ENCODE measurements at places on chromosomes 1 and 21.
A peak's percentile ranks its signal among the peaks of the same experiment; 100 is the strongest.

DNA sequence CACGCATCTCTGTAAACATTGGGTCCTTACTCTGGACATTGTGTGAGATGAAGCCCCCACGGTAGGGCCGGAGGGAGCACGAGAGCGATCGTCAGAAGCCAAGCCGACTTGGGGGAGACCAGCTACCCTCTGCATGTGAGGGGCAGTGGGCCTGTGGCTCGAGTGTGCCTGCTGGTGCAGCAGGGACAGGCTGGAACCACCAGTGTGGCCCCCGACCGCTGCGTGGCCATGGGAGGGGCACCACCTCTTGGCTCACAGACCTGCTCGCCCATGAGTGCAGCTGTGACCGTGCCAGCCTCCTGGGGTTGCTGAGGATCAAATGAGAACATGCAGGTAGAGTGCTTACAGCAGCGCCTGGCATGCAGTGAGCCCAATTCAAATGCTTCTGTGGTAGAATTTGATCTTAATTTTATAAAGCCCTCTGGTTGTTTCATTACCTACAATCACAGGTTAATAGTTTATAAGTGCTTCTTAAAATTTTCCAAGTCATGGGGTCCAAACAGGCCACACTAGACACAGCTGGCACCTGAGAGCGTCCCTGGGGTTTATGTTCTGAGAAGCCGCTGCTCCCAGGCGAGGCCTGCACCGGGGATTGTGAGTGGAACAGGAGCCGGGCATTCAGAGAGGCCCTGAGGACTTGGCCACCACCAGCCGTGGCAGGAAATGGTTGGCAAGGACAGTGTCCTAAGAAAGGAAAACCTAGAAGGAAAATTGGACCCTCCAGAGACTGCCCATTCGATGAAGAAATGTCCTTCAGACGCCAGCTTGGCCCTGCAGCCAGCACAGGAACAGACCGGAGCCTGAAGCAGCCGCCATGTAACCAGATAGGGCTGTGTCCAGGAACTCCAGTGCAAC is 22.6 kb upstream of the ADARB1 start:
- no peaks in the 10 kb centered on the region for H3K27me3 ChIP-seq
- H3K4me1 ChIP-seq: no peaks in the 10 kb centered on the region
- DNase-seq: no peak
- H3K27ac ChIP-seq: no peak overlapping the region
- no peaks in the 10 kb centered on the region for H3K36me3 ChIP-seq

GRCh38 chr1:17281775-17282181 is 26.2 kb upstream of the PADI4 start:
- H3K4me1 ChIP-seq: no peaks in the 10 kb centered on the region
- no peak overlapping the region for H3K4me3 ChIP-seq
- H3K27ac ChIP-seq: no peak overlapping the region
- H3K27me3 ChIP-seq: no peaks in the 10 kb centered on the region
- no peaks in the 10 kb centered on the region for H3K36me3 ChIP-seq

DNA sequence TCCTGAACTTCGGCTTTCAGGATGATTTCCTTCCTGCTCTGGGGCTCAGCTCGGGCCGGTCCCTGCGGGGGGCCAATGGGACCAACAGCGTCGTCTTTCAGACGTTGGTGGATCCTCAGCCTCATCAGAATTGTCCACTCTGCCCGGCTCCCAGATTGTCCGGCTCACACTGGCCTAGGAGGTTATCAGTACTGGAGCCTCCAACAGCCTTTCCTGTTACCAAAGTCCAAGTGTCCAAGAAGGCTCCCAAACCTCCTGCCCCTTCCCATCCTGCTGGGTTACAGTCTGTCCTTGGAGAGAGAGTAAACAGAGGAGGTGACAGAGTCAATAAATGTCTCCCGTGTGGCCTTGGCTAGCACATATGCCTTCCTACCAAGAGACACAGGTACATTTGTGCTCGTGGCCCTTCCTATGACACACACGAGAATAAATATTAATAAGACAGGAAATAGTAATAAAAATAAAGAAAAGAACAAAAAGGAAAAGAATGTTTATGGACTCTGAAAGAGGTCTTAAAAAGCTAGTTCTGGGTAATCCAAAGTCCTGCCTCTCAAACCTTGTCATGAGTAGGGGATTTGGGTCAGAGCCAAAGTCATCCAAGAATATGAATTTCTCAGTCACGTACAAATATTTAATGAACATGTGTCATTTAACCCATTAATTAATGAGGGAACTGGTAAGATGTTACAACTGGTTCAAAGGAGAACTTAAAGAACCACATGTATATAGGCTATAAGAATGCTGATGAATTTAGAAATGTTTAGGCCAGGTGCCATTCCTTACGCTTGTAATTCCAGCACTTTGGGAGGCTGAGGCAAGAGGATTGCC is 80.8 kb upstream of the SLC2A1 start:
- no peak overlapping the region for H3K4me3 ChIP-seq
- no peaks in the 10 kb centered on the region for H3K27me3 ChIP-seq
- H3K36me3 ChIP-seq: no peaks in the 10 kb centered on the region
- H3K27ac ChIP-seq: no peak overlapping the region
- H3K4me1 ChIP-seq: no peaks in the 10 kb centered on the region

GRCh38 chr1:1081311-1082238 is 7.5 kb upstream of the RNF223 start:
- peaks cover 6% of the 10 kb centered on the region for H3K4me1 ChIP-seq
- peak; percentile 43 for DNase-seq
- H3K36me3 ChIP-seq: no peaks in the 10 kb centered on the region
- H3K27ac ChIP-seq: no peak overlapping the region
- H3K27me3 ChIP-seq: no peaks in the 10 kb centered on the region
- no peak overlapping the region for H3K4me3 ChIP-seq

DNA sequence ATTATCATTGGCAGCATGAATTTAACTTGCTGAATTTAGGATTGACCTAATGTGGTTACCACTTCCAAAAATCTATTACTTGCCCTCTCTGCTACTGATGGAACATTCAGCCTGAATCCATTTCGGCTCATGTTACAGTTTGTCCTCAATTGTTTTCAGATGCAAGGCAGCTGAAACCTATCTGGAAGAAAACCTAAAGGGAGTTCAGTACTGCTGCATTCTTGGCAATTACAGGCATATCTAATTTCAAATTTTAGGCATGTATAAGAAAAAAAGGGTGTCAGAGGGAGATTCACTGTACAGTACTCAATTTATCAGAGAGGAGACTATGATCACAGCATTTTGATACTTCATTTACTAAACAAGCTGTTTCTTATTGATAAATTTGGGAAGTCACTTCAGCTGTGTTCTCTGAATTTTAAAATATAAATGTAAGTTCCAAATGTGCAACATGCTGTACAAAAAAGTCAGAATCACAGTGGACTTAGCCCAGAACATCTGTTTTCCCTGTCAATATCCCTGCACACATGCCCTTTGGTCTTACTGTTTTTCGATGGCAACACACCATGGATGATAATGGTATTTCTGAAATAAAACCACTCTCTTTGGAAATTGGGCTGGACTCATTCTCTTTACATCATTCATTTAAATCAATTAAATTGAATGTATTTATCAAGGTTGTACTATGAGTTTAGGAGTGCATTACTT is 651.6 kb upstream of the ADGRL4 start:
- H3K36me3 ChIP-seq: no peaks in the 10 kb centered on the region
- H3K27me3 ChIP-seq: no peaks in the 10 kb centered on the region
- DNase-seq: no peak
- H3K4me3 ChIP-seq: no peak overlapping the region
- H3K4me1 ChIP-seq: no peaks in the 10 kb centered on the region

- no peaks in the 10 kb centered on the region for H3K27me3 ChIP-seq
- no peak for DNase-seq
- H3K36me3 ChIP-seq: no peaks in the 10 kb centered on the region
- no peaks in the 10 kb centered on the region for H3K4me1 ChIP-seq
Observed at GRCh38 chr1:171864308-171864707, 23.0 kb downstream of the DNM3 start.

DNA sequence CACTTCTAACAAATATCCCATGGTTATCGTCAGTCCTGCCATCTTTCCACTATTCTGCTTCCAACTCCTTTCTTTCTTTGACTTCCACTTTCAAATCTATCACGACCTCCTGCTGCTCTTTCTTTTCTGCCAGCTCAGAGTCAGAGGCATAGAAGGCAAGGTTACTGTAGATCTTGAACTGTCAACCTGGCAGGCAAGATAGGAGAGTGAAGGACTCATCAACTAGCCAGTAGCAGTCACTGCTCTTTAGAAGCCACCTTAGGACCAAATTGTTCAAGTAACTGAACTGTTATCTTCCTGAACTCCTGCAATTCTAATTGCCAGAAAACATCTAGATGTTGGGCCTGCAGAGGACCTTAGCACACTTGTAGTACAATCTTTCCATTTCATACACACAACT is 13.1 kb upstream of the FCER1A start:
- no peak for DNase-seq
- no peak overlapping the region for H3K4me3 ChIP-seq
- H3K4me1 ChIP-seq: no peaks in the 10 kb centered on the region

DNA sequence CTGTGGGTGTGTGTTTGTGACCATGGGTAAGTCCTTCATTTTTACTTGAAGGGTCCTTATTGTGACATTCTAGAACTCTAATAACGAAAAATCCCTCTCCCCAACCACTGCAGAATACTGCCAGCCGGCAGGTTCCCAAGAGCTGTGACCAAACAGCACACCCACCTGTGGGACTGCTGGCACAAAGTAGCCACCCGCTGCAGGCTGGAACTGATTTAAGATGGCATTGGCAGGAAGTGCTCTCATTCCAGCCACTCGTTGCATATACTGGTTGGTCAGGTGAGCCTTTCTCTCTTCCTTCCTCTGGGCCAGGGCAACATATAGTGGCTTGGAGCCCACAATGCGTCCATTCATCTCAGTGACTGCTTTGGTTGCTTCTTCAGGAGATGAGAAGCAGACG is 11.6 kb downstream of the PABPC4 start:
- H3K27me3 ChIP-seq: no peaks in the 10 kb centered on the region
- no peak overlapping the region for H3K27ac ChIP-seq
- H3K4me1 ChIP-seq: no peaks in the 10 kb centered on the region
- DNase-seq: no peak

Measured in Peyer's patch (tissue), 4 donors.